Activated CD4-positive, alpha-beta T cell treated with anti-CD3 and anti-CD28 coated beads for 36 hours (primary cell): ENCODE measurements at places on chromosomes 7 and 10. TPM values are rescaled to one million over a fixed set of nuclear protein-coding genes. Genes with fewer than 3 reads are reported as not detected.

- peak; percentile 39 for DNase-seq
These were observed 8.7 kb downstream of the TAF3 start for GRCh38 chr10:7826971-7827370.

- DNase-seq = peak; percentile 82
These were observed 35.2 kb upstream of the GDF10 start for GRCh38 chr10:47264797-47265281.

DNA sequence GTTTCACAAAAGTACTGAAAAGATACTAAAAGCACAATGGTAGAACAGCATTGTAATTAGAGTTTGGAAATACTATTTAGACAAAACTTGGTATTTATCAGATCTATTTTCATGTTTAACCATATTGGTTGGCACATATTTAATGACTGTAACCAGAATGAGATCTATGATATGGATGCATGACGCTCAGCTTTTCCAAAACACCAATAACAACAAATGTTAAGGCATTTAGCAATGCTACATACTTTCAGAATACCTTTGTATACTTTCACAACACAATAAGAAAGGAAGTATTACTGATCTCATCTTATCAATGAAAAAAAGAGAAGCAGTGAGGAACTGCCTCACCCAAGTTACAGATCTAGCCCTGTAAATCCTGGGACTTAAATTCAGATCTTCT, 74.8 kb downstream of the THSD7A start:
- no peak for DNase-seq

TIMM23 gene
- total RNA-seq = 79.5 TPM

PRKCQ gene
- total RNA-seq = 32.9 TPM

PNLIP gene
- total RNA-seq = not detected

DNA sequence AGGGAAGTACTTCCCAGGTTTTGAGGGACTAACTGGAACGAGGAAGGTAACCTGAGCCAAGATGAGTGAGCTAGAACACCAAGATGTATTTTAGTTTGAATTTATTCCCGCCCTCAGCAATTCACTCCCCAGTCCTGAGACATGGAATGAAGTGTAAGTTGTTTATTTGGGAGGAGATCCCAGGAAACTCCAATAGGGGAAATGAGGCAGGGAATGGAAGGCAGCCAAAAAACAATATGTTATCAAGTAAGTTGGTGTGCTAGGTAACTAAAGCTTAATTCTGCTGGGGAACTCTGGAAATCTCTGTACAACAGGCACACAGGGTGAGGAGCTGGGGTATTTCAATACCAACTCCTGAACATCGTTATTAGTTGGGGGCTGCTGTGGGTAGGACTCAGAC, 189.7 kb upstream of the HDAC9 start:
- no peak for DNase-seq

DNA sequence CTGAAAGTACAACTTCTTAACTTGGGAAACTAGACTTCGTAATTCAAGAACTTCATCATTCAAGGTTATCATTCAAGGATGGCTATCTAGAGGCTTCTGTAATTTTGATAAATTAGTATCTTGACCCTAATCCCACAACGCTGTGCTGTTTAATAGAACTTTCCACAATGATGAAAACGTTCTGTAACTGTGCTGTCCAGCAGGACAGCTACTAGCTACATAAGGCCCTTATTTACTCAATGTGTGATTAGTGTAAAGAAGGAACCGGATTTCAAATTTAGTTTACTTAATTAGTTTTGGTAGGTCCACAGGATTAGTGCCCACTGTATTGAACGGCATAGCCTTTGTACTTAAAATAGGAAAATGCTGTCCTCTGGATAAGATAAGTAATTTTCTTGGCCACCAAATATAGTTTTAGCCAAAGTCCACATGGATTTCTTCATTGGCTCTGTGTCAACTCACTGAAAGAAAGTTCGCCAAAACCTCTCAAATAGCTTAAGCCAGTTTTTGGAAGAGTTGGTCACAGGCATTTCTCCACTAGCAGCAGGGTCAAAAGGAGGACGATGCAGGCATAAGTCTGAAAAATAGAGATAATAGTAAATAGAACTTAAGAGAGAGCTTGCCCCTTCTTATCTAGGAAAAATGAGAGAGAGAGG, 17.3 kb downstream of the DGKI start:
- no peak for DNase-seq

ACTL6B gene
- not detected for total RNA-seq

PHYH gene
- total RNA-seq = 11.7 TPM

DNA sequence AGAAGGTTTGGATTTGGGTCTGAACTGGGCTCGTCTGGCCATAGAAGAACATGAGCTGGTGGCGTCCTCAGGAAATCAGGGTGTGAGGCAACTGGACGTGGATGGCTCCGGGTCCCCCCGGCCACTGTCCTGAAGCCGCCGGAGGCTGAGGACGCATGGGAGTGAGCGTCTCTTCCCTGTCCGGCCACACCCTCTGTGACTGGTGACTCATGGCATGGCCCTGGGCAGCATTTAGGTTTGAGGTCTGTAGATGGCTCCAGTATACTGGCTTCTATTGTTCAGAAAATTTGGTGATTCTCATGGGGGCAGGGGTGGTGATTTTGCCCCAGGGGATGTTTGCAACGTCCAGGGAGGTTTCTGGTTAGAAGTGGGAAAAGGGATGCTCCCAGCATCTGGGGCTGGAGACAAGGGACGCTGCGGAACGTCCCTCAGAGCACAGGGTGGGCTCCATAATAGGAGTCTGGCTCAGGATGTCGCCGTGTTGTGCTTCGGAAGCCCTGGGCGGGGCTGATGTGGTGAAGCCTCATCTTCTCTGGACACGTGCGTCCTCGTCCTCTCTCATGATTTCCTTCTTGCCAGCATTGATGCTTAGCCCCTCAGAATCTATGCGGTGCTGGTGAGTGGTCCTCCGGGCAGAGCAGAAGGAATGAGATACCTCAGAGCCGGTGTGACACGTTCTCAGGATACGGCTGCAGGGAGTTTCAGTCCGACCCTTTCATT, 49.9 kb downstream of the PITRM1 start:
- no peak for DNase-seq

CLDN15 gene
- total RNA-seq = 16.4 TPM

DNA sequence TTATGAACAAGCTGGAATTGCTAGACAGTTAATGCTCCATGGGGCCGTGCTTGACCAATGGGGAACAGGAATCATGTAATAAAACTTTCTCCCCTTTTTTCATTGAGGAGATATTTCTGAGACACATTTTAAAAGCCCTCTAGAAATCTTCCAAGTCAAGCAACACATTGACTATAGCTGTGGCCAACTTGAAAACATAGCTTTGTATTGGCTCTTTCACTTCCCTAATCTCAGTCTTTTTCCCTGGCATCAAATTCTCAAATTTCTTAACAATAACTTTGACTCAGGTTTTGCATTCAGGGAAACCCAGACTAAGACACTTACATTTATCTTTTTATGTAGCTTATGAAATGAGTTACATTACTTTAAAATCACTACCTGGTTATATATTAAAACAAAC, 947.1 kb upstream of the MBL2 start:
- no peak for DNase-seq

DNA sequence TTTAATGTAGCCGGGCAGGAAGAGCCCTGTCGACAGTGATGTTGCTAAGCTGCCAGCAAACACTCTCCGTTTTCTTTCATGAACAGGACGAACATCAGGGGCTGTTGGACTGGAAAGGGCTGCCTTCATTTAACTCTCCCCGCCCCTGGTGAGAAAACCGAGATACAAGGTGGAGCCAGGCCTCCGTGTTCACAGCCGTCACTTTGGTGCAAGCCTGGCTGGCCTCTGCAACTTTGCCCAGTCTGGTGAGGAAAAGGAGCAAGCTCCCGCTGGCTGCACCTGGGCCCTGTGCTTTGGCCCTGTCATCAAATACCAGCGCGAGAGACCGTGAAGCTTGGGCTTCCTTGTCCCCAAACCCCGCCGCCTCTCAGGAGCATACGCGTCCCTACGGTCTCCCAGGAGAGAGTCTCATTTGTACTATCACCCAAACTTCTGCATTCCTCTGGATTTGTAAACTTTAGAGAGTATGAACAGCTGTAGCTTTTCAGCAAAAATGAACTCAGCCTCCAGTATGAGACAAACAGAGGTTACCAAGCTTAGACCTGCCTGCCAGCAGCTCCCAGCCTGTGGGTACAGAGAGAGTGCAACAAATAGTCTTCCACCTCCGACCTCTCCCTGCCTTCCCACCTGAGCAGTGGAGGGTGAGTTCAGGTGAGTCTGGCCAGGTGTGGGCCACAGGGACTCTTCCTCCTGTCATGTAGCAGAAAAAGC, 445.3 kb upstream of the MGMT start:
- DNase-seq = no peak

MACC1 gene
- 0.09 TPM for total RNA-seq

DNA sequence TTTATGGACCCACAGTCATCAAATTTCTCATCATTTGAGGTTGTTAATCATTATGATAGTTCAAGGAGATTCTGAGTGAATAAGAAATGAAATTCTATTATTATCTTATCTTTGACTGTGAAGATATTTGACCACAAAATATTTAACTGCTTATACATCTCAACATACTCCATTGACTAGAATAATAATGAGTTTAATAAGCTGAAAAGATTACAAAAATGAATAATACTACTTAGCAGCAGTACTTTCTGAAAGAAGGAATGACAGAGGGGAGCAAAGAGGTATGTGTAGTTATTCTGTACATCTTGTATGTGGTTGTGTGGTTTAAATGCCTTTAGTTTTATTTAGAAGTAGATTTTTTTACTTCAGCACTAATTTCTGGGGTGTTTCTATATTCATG, 214.2 kb downstream of the PRKG1 start:
- no peak for DNase-seq

- no peak for DNase-seq
These were observed 108.1 kb upstream of the ZNF746 start for GRCh38 chr7:149605696-149606095.

DNA sequence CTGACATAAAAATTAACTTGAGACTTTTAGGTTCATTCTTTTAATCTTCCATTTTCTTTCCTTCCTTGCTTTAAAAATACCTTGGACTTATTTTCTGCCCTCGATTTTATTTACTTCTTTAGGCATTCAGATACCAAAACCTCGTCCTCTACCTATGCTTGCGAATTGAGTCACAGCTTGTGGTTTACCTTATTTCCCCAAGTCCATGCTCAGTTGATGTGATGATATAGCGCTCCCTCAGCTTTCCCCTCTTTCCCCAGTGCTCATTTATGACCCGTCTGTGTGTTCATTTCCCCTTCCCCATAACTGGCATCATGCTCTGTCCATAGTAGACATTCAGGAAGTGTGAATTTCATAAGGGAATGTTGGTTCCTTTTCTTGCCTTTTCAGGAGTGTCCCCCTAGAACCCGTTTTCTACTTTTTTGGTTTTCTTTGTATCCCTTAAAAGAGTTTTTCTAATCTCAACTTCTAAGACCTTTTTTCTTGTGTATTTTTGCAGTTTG, 19.1 kb upstream of the PRKRIP1 start:
- no peak for DNase-seq

- DNase-seq = no peak
These were observed 213.4 kb downstream of the USP6NL start for GRCh38 chr10:11397980-11398580.

DNA sequence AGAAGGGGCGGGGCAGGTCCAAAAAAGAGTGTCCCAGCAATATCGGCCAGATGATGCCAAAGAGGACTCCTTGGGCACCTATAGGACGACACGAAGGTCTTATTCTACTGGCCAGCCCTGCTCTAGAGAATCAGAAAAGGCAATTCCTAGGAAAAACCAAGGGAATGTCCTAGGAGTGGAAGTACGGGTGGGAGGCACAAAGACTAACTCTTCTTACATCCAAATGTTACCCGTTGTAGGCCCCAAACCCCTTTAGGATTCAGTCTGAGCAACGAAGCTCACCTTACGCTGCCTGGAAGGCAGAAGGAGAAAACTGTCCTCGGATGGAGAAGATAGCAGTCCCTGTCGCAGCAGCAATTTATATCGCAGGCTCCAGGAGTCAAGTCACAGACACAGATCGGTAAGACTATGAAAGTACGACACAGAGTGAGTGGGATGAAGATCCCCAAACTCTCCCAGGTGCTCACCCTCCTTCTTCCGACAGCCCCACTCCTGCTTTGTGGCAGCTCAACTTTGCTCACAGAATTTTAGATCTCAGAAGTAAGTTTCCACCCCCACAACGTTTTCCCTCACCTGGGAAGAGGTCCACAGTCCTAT, 558 bp downstream of the TCTN3 start:
- DNase-seq = no peak

DNA sequence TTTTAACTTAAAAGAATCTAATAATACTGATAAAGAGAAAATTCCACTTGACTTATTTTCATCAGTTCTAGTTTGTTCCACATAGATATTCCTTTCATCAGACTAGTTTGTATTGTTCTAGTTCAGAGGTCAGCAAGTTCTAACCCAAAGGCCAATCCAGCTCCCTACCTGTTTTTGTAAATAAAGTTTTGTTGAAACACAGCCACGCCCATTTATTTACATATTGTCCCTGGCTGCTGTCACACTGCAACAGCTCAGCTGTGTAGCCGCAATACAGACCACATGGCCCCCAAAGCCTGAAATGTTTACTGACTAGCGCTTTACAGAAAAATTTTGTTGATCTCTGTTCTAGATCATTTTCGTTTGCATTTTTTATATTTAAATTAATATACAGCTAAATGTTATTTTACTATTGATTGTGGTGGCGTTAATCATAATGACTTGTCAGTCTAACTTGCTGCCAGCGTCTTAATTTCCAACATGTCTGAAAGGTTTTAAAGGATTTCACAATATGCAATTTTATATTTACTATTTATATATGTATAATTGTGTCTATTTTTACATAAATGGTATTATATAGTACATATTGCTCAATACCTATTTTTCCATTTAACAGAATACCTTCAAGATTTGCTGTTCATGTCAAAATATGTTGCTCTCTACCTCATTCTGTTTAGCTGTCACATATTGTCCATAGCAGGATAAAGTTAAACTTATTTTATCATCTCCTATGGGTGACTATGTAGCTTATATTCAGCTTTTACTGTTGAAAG, 159.3 kb downstream of the DYNC1I1 start:
- no peak for DNase-seq

GRCh38 chr10:58278274-58278961, 9.5 kb downstream of the CISD1 start:
- DNase-seq = no peak

DNA sequence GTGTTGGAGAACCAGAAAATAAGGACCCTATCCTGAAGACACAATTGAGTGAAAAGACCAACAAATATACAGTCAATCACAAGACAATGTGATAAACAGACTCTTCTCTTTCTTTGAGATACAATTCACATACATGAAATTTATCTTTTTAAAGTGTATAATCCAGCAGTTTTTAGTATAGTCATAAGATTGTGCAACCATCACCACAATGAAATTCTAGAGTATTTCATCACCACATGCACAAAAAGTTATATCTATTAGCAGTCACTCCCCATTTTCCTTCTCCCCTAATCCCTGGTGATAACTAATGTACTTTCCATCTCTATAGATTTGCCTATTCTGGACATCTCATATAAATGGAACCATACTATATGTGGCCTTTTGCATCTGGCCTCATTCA, 8.2 kb upstream of the SORBS1 start:
- DNase-seq = no peak

- DNase-seq = no peak
These were observed 7.3 kb downstream of the SKIDA1 start for GRCh38 chr10:21518149-21518640.

GRCh38 chr10:44696496-44696895, 214.6 kb upstream of the TMEM72 start:
- DNase-seq = no peak

ST7 gene
- 8.1 TPM for total RNA-seq

GRCh38 chr10:31705136-31705535, 223.5 kb downstream of the ARHGAP12 start:
- DNase-seq = no peak
